ENCODE measurements at places on chromosomes 7 and 10.
A peak's percentile ranks its signal among the peaks of the same experiment; 100 is the strongest.

- DNase-seq, result no peak
These were observed at the start of gene MICALL2 for GRCh38 chr7:1458683-1459511. Gene MICALL2 (minus strand): TSS chr7:1459470. CDS start chr7:1459326, 144 bp downstream.

DNA sequence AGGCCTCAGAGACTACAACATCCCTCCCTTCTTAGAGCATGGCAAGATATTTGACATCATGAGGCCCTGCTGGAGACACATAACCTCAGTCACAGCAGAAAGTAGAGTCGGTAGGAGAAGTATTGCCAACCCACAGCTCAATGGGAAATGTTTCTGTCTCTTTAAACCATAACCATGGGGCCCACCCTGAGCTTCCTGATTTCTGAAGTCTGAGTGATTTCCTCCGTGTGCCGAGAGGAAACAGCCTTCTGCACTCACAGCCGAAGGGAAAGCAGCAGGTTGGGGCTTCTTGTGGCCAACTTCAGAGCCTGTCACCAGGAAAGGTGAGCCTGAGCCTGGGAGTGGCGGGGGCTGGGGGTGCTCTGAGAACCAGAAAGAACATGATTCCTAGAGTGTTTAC lies at the start of gene GIMAP1:
GIMAP1 (plus strand) TSS at position 246 of the 400 bp plus-strand sequence. CDS start 2,435 bp downstream, outside the sequence.
- DNase-seq, result peak; percentile 60

DNA sequence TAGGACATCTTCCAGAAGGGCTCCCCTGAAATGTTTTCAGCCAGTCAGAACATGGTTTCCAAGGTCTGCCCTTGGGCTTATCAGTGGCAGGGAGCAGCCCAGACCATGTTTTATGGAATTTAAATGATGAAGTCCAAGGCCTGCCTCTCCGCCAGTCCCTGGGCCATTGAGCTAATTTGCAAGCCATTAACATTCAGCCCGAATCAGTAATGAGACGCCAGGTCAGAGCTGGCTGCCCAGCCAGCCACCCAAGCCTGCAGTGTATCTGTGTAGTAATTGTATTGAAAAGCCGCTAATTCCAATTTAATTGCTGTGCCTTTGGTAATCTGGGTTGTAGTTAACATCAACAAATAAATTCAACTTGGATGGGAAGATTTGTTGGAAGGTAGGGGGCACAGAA lies 131.4 kb downstream of the PAXIP1 start:
- DNase-seq, result no peak

DNA sequence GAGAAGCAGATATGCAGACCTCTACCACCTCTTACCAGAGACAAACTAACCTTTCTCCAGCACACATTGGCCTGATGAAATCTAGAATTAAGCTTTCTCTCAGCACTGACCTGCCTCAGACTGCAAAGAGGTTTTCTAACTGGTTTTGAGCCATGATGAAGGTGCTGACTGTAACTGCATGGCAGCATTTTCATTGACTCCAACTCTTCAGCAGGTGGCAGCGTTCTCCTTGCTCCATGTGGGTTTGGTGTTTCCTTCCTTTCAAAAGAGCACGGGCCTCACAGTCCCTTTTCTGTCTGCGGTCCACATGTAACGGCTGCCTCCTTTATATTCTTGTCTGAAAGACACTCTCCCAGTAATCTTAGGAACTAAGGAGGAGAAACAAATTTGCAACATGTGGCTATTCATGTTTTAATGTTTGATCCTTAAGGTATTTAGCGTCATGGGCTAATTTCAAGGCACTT lies 12.6 kb downstream of the KLLN start:
- peak; percentile 25 for DNase-seq

GRCh38 chr7:85750454-85750949 lies 563.6 kb upstream of the SEMA3D start:
- no peak for DNase-seq

DNA sequence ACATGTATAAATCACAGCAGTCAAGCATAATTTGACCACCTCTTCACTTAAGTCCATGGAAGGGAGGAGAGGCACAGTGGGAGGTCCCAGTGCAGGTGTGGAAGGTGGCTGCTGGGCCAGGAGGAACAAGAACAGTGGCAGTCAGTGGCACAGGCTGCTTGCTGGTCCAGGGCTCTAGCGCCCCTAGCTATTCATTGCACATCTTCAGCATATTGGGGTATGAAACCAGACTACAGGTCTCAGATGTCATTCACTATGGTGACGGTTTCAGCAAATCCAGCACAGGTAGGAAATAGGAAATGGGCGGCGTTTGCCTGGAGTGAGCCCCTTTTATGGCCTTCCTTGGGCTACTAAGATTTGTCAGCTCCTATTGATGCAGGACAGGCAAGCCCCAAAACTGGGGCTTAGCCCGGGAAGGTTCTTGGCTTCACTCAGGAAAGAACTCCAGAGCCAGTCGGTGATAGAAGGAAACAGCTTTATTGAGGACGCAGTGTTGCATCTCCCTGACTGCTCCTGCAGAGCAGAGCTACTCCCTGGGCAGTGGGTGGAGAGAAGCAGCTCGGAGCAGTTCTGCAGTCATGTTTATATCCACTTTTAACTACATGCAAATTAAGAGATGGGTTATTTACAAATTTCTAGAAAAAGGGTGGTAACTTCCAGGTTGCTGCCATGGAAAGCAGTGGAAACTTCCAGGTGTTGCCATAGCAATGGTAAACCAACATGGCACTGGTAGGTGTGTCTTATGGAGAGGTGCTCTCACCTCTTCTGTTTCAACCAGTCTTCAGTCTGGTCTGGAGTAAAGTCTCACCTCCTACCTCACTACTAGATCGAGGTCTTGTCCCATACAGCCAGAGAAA lies 608.8 kb downstream of the PARD3 start:
- no peak for DNase-seq

DNA sequence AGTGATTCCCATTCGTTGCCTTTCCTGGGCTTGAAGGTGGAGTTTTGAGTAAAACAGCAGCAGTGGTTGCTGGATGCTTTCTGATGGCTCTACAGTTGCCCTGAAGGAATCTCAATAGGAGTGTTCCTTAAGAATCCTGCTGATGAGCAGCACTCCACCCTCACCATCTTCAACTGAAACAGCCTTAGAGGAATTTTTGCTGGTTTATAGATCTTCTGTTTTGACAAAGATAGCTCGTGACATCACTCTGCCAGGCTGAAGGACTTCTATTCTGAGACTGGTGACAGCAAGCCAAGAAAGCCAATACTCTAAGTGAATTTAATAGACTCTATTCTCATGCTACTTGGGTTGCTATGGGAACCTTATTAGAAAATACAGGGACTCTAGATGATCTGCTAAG lies 1014.7 kb downstream of the NRG3 start:
- no peak for DNase-seq

- no peak for DNase-seq
These were observed 237.8 kb upstream of the ZMIZ1 start for GRCh38 chr10:78830976-78831375.

DNA sequence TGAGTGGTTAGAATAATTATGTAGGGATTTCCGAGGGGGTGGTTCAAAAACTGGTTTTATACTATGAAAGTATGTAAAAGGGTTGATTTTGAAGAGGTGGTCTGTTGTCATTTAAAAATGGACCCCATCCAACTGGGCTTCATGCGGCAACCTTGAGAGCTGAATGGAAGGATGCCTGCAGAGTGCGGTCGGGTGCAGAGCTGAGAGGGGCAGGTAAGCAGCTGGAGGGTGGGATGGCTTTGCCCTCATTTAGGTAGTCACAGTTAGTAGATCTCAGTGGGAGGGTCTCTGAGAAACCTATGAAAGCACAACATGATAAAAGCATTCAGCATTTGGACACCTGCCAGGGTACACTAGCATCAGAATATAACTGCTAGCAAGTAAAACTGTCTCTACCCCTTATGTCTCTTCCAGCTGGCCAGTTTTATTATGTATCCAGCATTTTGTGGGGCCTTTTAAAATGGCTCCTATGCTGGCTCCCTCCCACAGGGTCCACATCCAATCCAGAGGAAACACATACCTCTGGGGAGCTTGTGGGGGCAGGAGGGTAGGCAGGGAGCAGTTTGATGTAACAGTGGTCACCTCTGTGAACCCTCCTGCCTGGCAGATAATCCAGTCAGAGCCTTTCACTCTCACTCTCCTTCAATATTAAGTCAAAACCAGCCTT lies 75.9 kb upstream of the MAGI2 start:
- no peak for DNase-seq

DNA sequence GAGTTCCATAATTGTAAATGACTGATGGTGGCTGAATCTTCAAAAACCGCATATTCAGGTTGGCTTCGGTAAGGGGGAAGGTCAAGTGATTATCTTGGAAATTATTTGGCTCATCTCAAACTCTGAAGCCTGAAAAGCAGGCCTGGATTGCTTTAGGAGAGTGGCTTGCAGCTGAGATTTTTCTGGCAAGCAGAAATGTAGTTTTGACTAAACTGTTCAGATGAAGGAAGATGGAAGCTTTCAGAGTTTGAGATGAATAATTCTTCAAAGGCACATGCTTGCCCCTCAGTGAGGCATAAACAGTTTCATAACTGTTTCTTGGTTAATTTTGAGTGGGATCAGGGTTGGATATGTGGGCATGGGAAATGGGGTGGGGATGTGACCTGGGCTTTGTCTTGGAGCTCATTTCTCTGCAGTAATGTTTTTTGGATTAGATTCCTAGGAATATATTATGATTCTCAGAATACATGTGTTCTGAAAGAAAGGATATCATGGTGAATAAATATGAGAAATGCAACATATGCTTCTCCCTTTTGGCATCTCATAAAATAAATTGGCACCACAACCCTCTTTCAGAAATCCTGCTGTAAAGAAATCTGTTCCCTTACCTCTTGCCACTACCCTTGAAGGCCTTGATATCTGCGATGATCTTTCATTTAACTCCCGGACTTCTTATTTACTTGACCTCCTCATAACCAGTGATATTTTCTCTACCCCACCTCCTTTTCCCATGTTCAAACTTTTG lies 469.2 kb downstream of the ADRA2A start:
- DNase-seq, result no peak

DNA sequence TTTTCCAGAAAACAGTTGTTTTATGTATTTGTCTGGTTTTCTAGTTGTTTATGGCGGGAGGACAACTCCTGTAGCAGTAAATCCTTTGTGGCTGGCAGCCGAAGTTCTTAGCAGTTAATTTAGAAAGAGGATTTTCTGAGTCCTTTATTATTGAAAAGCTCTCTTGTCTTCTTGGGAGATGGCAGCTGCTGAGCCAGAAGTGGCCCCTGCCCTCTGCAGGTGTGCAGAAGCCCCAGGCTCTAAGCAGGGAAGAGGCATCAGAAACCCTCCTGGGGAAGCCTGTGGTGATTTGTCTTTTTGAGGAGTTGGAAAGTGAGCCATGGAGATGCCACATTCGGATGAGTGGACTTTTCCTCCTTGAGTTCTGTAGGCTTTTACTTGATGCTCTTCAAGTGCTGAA lies 106.3 kb downstream of the GLRX3 start:
- no peak for DNase-seq

- no peak for DNase-seq
These were observed 3.2 kb upstream of the ZNF789 start for GRCh38 chr7:99469381-99470065.

- DNase-seq, result no peak
These were observed 195.6 kb downstream of the CUX1 start for GRCh38 chr7:102012941-102013461.

DNA sequence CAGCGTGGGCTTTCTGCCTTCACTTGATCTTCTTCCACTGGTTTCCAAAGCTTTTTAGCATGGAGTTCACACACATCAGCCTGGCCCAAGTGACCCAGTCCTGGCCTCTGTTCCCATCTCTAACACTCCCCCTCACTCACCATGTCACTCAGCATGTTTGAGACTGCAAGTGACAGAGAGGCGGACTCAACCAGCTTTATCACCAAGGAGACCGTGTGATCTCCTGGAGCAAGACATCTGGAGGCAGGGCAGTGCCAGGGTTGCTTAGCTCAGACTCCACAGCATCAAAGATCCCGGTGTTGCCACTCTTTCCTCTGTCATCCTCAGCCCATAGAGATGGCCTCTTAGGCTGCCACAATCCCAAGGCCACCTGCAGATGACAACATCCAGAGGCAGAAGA lies 39.4 kb downstream of the FAM241B start:
- no peak for DNase-seq

DNA sequence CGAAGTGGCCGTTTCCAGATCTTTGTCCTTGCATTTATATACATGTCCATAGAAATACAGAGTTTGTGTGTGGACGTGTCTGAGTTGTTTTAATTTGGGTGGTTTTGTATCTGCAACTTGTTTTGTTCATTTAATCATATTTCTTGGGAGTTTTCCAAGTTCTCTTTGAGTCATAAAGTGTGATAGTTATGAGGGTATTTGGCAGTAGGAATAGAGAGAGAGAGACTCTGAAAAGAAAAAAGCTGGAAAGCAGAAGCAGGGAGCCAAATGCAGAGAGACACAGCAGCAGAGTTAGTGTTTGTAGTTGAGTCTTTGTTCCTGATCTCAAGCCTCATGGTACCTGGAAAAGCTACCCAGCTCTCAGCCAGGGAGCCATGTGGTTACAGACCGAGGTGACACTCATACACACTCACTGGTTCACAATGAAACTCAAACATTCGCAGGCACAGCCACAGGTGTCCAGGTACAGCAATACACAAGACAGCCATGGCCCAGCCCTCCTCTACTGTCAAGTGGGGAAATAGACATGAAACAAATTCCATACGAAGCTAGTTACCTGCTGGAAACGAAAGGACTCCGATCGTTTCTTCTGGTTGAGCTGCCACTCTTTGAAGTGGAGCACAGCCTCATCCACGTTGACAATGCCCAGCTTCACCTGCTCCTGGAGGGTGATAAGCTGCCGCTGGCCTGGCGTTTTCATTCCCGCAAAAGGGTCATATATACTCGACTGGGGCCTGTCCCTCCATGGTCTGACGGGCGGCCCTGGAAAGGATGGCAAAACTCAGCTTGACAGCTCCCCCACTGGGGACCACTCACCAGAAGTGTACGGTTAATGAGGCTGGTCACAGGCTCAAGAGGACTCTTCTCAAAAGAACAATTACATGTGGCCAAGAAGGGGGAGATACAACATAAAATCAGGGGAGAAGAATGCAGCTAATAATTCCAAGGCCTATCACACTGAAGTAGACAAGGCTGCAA lies 33.3 kb upstream of the TM9SF3 start:
- no peak for DNase-seq

DNA sequence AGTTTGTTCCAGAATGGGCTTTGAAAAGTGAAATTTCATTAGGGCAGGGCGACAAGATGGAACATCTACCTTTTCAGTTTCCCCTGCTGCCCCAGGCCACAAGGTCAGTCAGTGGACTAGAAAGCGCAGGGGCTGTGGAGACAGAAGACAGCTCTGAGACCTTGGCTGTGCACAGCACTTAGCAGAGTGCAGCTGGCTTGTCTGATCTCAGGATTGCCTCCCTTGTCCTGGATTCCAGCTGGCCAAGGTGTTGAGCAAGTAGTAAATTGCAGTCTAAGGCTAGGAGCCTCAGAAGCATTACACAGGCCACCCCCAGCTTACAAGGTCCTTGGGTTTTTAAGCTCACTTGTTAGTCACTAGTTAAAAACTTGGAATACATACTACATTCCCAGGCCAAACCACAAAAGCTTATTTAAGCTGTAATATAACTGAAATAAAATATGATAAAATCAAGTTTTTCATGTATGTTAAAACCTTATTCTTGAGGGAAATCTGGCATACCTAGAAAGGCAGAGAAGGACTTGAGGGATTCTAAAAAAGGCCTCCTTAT lies 67.3 kb upstream of the NPY start:
- no peak for DNase-seq

- DNase-seq, result no peak
These were observed 53.6 kb upstream of the ELN start for GRCh38 chr7:73974101-73974947.
